ENCODE measurements at places on chromosomes 2 and 18.

DNA sequence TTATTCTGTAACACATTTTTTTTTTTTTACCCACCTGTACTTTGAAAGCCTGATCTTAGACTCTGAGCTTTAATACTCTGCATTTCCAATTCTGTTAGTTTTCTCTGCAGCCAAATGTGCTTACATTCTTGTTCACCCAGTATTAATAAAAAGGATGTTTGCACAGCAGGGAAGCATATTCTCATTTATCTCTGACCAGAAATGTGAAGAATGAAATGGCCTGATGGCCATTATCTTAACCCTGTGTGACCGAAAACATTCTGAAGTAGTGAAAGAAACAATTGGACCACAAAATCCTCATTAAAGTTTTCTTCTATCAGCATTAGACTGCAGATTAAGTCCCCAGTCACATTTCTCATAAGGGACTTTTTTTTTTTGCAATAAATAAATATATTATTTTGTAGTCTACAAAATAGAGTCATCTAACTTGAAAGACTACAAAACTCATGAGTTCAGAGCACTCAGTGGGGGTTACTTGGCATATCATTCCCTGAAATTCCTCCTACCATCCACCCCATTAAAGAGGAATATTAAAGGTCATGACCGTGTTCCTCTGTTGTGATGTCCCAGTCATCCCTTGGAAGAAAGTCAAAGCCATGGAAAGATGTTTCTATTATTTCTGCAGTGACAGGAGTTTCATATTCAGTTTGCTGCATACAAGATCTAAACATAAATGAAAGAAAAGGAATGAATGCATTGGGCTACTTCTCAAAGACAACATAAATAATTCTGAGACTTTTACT, 364.4 kb downstream of the RND3 start:
- no peak for DNase-seq

DNA sequence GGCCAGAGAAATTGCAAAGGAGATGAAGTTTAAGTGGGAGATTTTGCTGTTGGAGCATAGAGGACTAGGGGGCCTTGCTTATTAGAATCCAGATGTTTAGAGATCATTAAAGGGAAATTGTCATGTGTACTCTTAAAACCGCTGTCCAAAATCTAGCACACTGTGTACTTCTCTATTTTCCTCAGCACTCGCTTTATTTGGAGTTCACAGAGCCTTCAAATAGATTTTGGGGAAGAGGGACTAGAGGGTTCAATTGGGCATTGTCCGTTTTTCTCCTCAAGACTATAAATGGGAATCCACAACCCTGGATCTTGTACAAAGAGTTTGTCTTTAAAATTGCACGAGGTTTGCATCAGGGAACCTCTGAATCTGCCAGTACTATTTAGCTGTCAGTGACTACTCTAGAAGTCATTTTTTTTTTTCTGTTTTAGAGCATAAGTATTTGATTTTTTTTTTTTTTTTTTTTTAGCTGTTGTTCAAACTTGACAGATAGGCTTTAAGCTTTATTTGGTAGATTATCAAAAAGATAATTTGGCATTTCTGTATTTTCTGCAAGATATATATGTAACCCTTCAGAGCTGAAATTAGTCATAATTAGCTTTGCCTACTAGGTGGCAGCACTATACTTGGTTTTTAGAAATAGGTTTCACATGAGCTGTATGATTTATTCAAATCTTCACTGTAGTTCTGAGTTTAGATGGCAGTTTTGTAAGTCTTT, 14.2 kb downstream of the PMS1 start:
- DNase-seq = peak; percentile 0

GRCh38 chr2:181658444-181658843, 1.5 kb upstream of the CERKL start:
- peak; percentile 73 for DNase-seq

GRCh38 chr2:147560810-147561535, 283.9 kb upstream of the ACVR2A start:
- no peak for DNase-seq

DNA sequence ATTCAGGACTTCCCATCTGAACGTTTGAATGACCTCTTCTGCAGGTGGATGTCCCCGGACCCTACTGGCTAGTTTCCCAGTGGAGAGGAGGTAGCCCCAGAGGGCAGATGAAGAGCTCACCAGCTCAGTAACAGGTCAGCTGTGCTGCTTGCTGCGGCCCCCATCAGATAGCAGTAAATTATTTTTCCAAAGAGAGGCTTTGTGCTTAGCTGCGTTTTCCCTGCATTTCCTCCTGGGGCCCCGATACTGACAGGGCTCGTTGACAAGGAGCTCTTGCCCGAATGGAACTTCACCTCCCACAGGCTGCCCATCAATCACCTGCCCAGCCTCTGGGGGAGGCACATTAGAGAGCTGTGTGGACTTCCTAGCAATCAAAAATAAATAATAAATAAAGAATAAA, 185.8 kb downstream of the DOK6 start:
- DNase-seq = no peak

- no peak for DNase-seq
Observed at GRCh38 chr2:36177282-36177681, 178.3 kb upstream of the CRIM1 start.

GRCh38 chr2:67713376-67713775, 316.2 kb downstream of the ETAA1 start:
- DNase-seq = no peak

DNA sequence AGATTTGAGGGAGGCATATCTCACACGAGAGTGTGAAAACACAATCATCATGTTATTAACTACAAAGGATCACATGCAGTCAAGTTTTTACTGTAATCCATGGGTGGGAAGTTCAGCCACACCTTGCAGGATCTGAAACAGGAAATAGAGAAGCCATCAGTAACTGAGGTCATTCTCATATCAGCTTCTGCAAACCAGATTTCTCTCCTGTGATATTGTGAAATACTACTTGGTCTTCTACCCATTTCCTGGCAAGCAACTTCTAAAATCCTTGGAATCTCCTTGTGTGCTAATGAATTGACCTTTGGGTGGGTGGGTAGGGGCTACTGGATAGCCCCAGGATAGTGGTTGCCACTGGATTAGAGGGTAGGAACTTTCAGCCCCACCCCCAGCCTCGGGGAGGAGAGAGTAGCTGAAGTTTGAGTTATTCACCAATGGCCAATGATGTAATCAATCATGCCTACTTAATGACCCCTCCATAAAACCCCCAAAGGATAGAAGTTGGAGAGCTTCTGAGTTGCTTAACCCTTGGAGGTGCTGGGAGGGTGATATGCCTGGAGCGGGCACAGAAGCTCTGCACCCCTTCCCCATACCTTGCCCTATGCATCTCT, 25.6 kb upstream of the TGIF1 start:
- DNase-seq = no peak

Measured in NCI-H1092 treated with DMSO at 0.1 percent for 48 hours (cell line).